ENCODE measurements at places on chromosomes 5 and 9.

GRCh38 chr5:89307972-89308371, 425.0 kb upstream of the MEF2C start:
- no peak for DNase-seq

GRCh38 chr9:79788662-79789061, 216.9 kb downstream of the TLE4 start:
- DNase-seq = no peak

DNA sequence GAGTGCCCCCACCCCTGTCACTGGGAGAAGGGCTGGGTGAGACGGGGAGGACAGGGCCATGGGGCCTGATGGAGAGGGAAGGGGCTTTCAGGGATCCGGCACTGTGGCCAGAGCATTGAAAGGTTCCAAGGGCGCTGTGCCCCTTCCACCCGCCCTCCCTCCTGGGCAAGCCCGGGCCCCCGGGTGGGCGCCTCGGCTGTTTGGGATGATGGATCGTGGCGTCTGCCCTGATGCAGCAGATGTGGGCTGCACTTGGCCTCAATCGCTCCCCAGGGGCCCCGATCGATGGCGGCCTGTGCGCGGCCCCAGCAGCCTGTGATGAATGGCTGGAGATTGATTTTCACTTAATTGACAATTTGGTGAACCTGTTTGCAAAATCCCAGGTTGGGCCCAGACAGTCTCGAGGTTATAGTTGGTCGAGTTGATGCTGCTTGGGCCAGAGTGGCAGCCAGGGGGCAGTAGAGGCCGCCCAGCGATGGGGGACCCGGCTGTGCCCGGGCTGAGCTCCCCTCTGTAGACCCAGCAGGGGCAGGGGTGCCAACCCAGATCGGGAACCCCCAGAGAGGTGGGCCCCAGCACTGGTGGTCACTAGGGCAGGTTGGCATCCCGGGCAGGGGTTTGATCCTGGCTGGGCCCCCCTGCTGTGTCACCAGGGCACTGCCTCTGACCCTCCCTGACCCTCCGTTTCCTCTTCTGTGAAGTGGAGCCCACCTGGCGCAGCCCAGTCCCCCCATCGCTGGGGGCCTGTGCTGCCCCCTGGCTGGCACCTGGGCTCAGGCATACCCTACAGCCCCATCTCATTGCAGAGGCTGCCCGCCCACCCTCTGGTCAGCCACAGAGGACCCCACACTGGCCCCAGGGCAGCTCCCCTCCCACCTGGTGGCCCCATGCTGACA, 34.7 kb downstream of the LHX3 start:
- DNase-seq = no peak

DNA sequence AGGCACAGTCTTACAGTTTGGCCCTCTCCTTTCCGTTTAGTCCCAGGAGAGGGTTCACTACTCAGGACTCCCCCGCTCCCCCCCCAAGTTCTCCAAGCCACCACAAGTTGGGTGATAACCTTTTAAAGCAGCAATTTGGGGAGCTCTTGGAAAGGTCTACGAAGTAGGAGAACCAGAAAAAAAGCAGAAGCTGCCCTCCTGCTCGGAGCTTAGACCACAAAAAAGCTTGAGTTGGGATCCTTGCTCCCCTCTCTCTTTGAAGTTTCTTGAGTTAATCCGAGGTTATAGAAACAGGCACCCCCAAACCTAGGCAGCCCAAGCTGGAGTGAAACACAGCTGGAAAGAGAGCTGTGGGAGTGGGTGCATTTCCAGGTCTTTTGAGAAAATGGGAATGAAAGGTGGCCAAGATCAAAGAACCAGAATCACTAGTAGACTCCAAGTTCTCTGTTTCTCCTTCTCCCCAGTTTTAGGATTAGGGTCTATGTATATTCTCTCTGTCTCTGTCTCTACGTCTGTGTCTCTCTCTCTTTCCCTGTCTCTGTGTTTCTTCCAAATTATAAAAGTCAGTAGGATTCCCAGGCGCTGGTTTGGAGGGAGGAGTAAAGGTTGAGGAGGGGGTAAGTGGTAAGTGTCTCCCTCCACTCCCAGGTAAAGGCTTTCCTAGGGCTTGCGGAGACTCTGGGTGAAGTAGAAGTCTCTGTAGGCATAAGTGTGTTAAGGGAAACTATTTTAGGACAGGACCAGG, 2.8 kb downstream of the LHX2 start:
- DNase-seq = no peak

- DNase-seq = no peak
These were observed 279.9 kb upstream of the COX7C start for GRCh38 chr5:86337667-86338460.

- DNase-seq = no peak
These were observed 8.1 kb downstream of the SPDL1 start for GRCh38 chr5:169591636-169592035.

GRCh38 chr5:144093868-144094267, 76.6 kb downstream of the YIPF5 start:
- no peak for DNase-seq

GRCh38 chr5:107401470-107402122, 269.1 kb downstream of the EFNA5 start:
- no peak for DNase-seq

GRCh38 chr9:132012704-132013357, 66.8 kb downstream of the MED27 start:
- DNase-seq = no peak

GRCh38 chr5:141850786-141851185, 27.4 kb downstream of the PCDH1 start:
- no peak for DNase-seq

DNA sequence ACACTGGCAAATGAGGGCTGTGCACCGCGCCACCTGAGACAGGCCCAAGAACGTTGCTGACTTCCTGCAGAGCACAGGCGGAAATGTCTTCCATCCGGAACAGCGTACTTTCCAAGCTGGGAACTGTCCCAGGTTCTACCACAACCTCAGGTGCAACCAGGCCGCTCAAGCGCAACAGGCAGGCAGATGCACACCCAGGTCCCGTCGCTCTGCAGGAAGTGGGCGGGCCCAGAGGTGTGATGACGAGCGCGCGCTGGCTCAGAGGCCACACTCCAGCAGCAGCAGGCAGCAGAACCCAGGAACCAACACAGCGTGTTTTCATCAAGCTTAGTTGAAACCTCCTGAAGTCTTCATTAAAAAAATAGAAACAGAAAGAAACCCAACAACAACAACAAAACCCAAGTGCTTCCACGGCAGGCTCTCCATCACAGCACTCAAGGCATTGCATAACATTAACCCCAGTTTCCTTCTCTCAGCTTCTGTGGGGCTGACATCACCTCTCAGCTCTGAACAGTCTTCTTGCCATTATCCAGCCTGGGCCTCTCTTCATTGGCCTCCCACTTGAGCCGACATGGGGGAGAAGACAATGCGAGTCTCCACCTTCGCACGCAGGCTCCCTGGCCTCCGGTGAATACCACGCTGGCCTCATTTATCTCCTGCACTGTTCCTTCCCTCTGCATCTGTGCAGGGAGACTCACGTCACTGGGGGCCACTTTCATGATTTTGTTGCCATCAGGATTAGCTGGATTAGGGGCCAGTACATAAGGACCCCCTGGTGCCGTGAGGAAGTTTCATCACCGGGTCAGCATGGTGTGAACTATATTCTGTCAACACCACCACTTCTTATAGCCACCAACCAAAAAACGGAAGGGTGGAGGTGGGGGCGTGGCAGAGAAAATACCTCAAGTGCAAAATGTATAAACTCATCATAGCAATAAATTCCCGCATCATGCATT, 22.1 kb downstream of the PTCH1 start:
- DNase-seq = no peak

DNA sequence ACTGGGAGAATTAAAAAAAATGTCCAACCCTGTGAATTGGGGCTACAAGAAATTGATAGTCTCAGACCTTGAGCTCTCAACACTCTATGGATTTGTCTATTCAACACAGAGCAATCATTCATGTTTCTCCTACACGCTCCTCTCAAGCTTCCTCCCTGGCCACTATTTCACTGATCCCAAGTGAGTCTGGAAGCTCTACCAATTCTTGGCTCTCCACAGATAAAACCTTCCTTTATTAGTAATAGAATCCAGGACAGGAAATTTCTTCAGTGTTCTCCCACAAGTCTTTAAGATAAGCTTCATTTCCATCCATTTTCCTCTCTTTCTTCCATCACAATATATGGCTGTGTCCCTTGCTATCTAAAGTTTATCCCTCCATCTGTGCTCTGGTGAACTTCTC, 215.1 kb upstream of the PAPPA start:
- no peak for DNase-seq

- DNase-seq = no peak
These were observed 466.6 kb upstream of the DAB2 start for GRCh38 chr5:39891376-39891775.

- DNase-seq = no peak
These were observed 25.6 kb upstream of the SUSD1 start for GRCh38 chr9:112200711-112201110.

- DNase-seq = no peak
These were observed 56.3 kb downstream of the CETN3 start for GRCh38 chr5:90353254-90353653.

- DNase-seq = no peak
These were observed 3.9 kb upstream of the BTNL9 start for GRCh38 chr5:181035991-181036815.

DNA sequence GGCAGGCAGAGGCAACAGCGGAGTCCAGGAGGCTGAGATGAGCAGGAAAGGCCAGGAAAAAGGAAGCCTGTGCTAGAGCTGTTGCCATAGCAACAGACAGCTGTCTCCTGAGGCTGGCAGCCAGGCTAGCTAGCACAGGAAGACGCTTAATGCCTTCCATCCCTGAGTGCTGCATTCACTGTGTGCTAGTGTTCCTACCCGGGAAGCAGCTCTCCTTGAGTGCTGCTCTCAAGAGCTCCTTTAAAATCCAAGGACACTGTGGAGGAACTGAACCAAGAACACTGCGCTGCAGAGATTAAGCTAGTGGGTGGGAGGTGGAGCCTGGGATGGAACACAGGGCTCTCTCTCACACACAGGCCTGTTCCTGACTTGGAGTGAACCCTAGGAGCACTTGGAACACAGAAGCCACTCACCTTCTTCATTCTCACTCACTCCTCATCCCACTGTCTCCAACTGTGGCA, 53.5 kb upstream of the IL7R start:
- peak; percentile 31 for DNase-seq

DNA sequence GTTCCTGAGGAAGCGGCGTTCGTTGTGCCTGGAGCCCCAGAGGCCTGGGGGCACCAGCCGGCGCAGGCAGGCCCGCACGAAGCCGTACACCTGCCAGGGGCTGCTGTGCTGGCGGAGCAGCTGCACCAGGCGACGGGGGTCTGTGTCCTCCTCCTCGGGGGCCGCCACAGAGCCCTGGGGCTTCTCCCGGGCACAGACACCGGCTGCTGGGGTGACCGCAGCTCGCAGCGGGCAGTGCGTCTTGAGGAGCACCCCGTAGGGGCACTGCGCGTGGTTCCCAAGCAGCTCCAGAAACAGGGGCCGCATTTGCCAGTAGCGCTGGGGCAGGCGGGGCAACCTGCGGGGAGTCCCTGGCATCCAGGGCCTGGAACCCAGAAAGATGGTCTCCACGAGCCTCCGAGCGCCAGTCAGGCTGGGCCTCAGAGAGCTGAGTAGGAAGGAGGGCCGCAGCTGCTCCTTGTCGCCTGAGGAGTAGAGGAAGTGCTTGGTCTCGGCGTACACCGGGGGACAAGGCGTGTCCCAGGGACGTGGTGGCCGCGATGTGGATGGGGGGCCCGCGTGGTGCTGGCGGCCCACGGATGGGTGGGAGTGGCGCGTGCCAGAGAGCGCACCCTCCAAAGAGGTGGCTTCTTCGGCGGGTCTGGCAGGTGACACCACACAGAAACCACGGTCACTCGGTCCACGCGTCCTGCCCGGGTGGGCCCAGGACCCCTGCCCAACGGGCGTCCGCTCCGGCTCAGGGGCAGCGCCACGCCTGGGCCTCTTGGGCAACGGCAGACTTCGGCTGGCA, 1.3 kb downstream of the TERT start:
- DNase-seq = no peak

Measured in foreskin melanocyte (primary cell).